ENCODE measurements at places on chromosomes 5 and 9.

GRCh38 chr5:178110-178509 lies 13.2 kb upstream of the LRRC14B start:
- DNase-seq = no peak

GRCh38 chr5:158756871-158757270 lies 342.8 kb downstream of the EBF1 start:
- DNase-seq = no peak

- no peak for DNase-seq
These were observed 82.8 kb downstream of the CRB2 start for GRCh38 chr9:123438821-123439220.

GRCh38 chr5:1779782-1780613 lies 19.6 kb downstream of the MRPL36 start:
- DNase-seq = no peak

- no peak for DNase-seq
These were observed 75.3 kb downstream of the TJP2 start for GRCh38 chr9:69249337-69249736.

DNA sequence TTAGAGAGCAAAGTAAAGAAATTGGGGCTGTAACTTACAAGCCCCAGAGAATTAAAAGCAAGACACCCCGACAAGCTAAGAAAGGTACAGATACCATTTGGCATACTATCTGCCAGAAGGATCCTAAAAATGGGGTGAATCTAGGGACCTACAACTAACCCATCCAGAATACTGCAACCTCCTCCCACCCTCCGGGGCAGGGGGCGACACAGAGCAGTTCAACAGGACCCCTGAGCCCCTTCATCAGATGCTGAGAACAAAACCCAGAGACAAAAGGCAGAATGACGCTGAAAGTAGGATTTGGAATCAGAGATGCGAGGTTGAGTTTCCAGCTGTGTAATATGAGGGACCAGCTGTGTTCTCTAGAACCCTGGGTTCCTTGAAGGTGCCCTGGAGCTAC lies 71.2 kb downstream of the EPB41L4B start:
- DNase-seq = no peak

GRCh38 chr9:98219794-98220370 lies 27.4 kb upstream of the CORO2A start:
- DNase-seq = no peak

DNA sequence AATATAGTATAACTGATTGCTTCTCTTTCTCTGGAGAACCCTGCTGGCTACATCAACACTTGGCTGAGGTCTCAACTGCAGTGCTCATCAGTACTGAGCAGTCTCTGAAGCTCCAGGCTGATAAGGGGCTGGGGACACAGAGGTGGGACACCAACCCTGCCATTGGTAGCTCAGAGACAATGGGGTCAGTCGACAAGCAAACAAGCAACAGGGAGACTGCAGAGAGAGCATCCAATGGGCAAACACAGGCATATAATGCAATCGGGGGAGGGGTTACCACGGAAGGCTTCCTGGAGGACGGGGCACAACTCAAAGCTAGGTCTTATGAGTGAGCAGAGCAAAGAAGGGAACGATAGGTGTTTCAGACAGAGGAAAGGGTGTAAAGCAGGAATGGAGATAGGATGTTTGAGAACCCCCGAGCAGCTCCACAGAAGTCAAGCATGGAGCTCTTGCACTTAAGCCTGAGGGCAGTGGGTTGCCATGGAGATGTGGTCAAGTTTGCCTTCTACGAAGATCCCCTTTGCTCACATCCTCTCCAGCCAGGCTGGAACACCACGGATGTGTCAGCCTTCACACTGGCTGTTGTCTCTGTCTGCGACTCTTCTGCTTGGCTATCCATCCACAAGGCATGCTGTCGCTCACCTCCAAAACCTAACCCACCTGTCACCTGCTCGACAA lies 21.5 kb upstream of the AKNA start:
- DNase-seq = no peak

GRCh38 chr9:130139251-130139650 lies 33.0 kb upstream of the NCS1 start:
- DNase-seq = no peak

- no peak for DNase-seq
These were observed 50.7 kb downstream of the NACC2 start for GRCh38 chr9:136044207-136044970.

- DNase-seq = no peak
These were observed 332.4 kb upstream of the CD180 start for GRCh38 chr5:67528953-67529352.

GRCh38 chr5:21723500-21723899 lies 1129.6 kb downstream of the CDH12 start:
- DNase-seq = no peak

DNA sequence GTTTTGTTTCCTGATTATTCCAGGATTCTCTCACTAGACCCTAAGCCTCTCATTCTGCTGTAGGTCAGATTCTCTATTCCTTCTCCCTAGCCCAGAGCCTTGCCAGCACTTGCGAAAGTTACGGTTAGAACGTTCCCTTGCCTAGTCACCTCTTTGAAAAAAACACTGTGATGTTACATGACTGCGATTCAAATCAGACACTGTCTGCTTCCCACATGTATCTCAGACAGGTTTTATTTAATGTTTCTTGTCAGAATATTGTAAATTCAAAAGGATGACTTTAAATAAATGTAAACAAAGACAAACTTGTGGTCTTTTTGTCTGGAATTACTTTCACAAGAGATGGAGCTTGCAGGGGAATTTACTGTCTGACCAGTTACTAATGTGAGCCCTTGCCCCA lies 116.5 kb upstream of the OTULINL start:
- DNase-seq = no peak

DNA sequence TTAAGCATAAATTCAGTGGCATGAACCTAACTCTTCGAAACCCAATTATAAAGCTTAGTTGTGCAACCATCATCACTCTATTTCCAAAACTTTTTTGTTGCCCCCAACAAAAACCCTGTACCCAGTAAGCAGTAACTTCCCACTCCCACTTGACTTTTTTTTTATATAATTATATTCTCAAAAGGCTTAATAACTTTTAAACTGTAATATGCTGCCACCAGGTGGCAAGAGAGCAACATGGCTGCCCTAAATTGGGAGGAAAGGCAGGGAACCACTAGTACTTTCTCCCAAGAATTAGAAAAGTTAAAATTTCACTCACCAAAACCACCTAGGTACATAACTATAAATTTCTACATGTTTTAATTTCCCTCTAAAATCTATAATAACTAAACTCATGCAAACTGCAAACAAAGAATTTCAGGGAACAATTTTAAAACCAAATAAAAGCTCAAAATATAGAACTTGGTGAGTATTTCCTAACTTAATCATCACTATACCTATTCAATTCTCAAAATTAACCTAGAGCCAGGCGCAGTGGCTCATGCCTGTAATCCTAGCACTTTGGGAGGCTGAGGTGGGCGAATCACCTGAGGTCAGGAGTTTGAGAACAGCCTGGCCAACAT lies 50.2 kb upstream of the RNF38 start:
- no peak for DNase-seq

GRCh38 chr5:91361055-91361701 lies 21.9 kb downstream of the ARRDC3 start:
- no peak for DNase-seq

- DNase-seq = no peak
These were observed 9.9 kb downstream of the PRUNE2 start for GRCh38 chr9:76896035-76896434.

DNA sequence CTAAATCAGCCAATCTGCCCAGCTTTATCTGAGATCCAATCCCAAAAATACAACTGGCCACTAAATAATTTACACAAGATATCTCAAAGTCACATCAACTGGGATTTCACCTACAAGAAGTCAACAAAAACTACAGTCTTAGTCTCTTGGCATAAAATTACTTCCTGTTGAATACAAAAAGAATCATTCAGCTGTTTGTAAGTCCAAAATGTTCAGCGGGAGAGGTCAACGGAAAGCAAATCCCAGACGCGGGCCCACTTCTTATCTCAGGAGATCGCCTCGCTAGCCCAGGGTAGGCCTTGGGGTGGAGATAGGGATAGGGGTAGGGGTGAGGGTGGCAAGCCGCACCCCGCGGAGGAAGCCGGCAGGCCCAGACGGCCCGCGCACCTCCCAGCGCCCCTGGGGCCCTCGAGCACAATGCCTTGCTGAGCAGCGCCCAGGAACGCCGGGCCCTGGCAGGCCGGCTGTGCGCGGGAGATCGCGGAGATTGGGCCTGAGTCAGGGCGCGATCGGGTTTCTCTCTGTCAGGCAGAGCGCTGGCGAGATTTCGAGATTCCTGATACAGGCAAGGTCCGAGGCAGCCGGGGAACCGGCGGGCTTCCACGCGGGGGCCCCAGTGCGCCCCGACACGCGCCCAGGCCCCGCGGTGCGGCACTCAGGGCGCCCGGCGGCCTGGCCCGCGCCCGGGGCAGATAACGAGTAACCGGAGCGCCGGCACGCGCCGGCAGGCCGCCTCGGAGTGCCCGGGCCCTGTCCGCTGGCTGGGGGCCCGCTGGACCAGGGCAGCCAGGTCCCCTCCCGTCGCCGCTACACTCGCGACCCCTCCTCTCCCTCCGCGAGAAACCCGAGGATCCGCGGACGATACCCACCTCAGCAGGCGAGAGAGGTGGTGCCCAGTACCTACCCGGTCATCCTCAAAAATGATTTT lies 601 bp downstream of the HINT1 start:
- peak; percentile 33 for DNase-seq

GRCh38 chr9:29806937-29807618 lies 2233.8 kb upstream of the C9orf72 start:
- no peak for DNase-seq
